Prostate gland (tissue), 2 donors: ENCODE measurements at places on chromosomes 12 and 14. TPM values are rescaled to one million over a fixed set of nuclear protein-coding genes. Genes with fewer than 3 reads are reported as not detected.

Gene NFE2
- total RNA-seq, result not detected

GRCh38 chr14:61615743-61616523 lies 79.4 kb upstream of the HIF1A start:
- H3K27ac ChIP-seq, result no peak overlapping the region
- DNase-seq, result no peak
- H3K4me1 ChIP-seq, result no peaks in the 10 kb centered on the region
- no peaks in the 10 kb centered on the region for H3K27me3 ChIP-seq
- no peak overlapping the region for H3K4me3 ChIP-seq
- H3K36me3 ChIP-seq, result no peaks in the 10 kb centered on the region

Gene FLRT2
- 6.8 TPM for total RNA-seq

- H3K36me3 ChIP-seq, result no peaks in the 10 kb centered on the region
- H3K27me3 ChIP-seq, result no peaks in the 10 kb centered on the region
- H3K27ac ChIP-seq, result no peak overlapping the region
- no peak overlapping the region for H3K4me3 ChIP-seq
- H3K4me1 ChIP-seq, result no peaks in the 10 kb centered on the region
Measured at GRCh38 chr12:122031342-122032216, 9.9 kb downstream of the BCL7A start.
